ENCODE measurements at places on chromosomes 2 and 18. TPM values are rescaled to one million over a fixed set of nuclear protein-coding genes. Genes with fewer than 3 reads are reported as not detected.

The INHBB gene
- not detected for total RNA-seq

The SLC19A3 gene
- total RNA-seq: 0.96 TPM

DNA sequence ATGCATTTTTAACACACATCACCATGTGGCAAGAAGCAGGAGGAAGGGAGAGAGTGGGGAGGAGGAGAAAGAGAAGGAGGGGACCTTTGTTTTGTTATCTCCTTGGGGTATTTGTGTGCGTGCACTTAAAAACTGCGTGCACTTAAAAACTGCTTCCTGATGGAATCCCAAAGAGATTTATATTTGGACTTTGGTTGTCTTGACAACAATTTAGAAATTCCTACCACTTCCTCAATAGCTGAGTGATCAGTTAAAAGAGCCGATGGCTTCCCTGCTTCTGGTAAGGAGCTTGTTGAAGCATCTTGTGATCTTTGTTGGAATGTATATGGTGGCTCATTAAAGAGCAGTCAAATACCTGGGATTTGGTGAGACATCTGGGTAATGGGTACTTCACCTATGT is 4.5 kb downstream of the RAB31 start:
- no peak for DNase-seq

DNA sequence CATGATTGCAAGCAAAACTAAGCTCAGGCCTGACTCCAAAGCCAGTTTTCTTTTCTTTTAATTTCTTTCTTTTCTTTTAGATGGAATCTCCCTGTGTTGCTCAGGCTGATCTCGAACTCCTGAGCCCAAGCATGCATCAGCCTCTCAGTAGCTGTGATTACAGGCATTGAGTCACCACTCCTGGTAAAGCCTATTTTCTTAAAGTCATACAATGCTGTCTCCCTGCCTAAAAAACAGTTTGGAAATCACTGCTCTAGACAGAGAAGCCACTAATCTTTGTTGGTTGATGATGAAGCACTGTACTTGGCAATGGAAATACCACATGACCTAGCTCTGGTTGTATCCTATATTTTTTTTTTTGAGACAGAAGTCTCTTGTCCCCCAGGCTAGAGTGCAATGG is 33.1 kb upstream of the ZNF532 start:
- no peak for DNase-seq

DNA sequence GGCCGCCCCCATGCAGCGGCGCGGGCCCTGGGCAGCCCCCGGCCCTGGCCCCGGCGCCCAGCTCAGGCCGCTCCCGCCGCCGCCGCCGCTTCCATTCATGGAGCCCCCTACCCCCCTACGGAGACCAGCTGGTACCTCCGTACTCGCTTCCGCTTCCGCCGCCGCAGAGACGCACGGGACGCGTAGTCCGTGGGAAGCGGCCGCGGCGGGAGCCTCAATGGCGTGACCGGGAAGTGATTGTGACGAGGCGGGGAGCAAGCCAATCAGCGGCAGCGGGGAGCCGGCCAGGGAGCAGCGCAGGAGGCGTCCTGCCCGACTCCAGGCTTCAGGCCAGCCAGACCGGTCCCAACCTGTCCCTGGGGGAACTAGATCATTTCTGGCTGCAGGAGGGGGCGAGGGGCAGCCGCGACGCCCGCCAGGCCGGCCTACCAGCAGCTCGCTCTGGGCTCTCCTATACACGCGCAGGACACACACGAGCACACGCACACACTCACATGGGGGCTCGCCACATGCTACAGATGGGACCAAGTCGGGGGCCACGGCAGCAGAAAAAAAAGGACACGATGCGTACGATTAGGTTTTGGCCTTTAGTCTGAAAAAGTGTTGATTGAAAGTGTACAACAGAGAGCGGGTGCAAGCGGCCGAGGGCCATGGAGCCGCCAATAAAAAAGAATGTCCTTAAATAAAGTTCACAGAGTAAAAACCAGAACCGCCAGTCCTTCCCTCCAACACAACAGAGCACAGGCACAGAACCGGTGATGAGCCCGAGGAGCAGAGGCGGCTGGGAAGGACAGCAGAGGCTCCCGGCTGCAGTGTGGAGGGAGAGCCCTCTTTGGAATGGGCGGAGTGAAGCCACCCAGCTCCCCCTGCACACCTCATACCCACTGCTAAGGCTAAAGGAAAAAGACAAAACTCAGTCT is at the start of gene ZNF513:
Gene ZNF513 (minus strand): TSS at position 109 of the 920 bp plus-strand sequence. CDS start 208 bp downstream, outside the sequence.
- DNase-seq: peak; percentile 98

DNA sequence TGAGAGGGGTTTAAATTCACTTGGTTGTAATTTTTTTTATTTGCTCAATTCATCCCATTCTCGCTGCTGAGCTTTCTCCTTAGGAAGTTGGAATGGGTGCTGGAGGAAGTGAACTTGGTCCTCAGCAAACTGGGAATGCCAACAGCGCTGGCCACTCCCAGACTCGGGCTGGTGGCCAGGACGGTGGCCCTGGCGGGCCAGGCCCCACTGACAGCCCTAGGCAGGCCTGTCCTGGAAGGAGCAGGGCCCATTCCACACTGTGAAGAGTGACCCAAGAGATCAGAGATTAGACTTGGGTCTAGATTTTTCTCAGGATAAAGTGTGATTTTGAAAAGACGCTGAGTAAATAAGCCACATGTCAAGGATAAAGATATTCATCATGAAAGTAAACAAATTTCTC is 132.7 kb downstream of the HDAC4 start:
- no peak for DNase-seq

- no peak for DNase-seq
These were observed 6.9 kb upstream of the STAT1 start for GRCh38 chr2:191020742-191021381.

The RGPD3 gene
- total RNA-seq: 0.07 TPM

- DNase-seq: no peak
These were observed 316.0 kb upstream of the MEX3C start for GRCh38 chr18:51513517-51513916.

The CDCA7 gene
- total RNA-seq: 31.4 TPM

- no peak for DNase-seq
These were observed 536 bp downstream of the PDE1A start for GRCh38 chr2:182426082-182426917.

The IL1RN gene
- total RNA-seq: not detected

GRCh38 chr2:65128297-65129190 is 1.4 kb downstream of the RAB1A start:
- no peak for DNase-seq

DNA sequence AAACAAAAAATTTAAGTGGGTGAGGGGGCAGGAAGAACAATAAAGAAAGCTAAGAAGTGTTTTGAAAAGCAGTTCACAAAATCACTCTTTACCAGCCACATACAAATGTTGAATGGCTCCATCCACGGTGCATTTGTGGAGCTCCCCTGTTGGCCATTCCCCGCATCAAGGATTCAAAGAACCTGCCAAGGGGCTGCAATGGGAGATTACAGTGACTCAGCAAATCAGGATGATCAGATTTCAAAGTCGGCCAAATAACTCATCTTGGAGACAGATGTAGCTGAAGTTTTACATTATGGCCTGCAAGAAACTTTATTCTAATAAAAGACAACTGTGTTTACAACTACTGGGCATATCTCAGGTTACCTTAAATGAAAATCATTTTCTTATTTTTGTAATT is 26.9 kb downstream of the COL4A3 start:
- DNase-seq: peak; percentile 60

The FBXO41 gene
- total RNA-seq: 1.5 TPM

GRCh38 chr18:26405190-26405801 is 143.1 kb downstream of the KCTD1 start:
- peak; percentile 48 for DNase-seq

DNA sequence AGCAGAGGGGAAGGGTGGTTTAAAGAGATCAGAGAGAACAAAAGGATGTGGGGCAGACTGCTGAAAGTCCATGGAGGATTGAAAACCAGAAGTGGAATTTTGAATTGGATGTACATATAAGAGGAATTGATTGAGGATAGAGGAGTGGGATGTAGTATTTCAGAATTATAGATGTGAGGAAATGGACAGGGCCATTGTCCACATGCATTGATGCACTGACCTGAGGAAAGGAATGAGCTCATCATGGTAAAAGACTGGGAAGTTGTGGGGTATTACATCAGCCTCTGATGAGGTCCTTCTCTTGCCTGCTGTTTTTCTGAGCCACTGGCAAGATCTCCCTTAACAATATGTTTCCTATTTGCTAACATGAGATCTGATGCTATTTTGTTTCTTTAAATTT is 365.7 kb upstream of the FANCL start:
- DNase-seq: no peak

DNA sequence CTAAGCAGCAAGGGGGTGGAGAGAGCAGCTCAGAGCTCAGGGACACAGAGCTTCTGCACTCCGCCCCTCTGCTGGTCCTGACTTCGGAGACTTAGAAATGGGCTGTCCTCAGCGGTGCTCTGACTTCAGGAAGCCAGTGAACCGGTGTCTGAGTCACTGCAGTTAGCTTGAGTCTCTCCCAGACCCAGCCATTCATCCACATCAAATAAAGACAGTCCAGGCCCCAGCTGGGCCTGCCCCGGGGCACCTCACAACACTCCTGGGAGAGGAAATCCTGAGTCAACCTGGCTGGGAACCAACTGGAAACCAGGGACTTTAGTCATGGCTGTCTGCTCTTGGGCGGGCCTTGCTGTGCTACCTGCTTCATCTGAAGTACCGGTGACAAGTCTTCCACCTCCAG is 5.4 kb upstream of the ITGB6 start:
- DNase-seq: no peak

The ELOA2 gene
- total RNA-seq: not detected

DNA sequence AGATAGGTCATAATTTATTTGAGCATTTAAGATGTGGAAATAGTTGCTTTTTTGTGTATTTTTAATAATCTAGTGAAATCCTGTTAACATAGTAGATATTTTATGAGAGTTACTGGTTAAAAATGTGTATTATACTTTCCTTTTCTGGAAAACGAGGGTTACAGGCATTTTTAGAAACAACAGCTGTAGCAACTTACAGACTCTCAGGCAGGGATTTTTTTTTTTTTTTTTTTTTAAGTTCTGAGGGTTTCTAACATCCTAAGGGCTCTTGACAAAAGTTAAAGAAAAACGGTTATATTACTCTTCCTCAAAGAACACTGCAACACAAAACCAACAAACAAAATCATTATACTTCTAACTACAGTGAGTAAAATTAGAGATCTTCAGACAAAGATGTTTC is 205.9 kb downstream of the ACKR3 start:
- DNase-seq: no peak

DNA sequence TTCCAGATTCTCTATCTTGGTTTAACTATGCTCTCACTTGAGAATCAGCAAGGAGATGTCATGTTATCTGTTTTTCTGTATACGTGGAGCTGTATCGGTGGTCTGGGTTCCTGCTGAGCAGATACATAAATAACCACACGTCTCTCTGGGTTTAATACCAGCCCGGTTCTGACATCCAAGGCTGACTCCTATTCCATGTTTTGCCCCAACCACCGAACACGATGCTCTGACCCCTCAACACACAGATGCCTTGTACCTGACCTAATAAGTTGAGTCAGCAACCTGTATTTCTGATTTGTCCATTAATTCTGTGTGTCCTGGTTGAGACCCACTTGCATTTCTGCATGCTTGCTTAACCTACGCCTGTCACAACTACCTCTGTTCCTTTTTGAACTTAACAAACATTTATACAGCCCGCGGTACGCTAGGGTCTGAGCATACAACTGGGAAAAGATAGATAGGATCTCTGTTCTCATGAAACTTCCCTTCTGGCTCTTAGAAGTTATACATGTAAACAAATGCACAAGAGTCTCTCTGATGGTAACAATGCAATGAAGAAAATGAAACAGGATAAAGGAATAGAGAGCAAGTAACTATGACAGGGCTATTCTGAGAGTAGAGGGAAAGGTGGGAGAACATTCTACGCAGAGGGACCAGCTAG is 480.4 kb downstream of the PARD3B start:
- DNase-seq: no peak

- DNase-seq: no peak
These were observed 89.7 kb upstream of the RNF152 start for GRCh38 chr18:61982475-61982874.

DNA sequence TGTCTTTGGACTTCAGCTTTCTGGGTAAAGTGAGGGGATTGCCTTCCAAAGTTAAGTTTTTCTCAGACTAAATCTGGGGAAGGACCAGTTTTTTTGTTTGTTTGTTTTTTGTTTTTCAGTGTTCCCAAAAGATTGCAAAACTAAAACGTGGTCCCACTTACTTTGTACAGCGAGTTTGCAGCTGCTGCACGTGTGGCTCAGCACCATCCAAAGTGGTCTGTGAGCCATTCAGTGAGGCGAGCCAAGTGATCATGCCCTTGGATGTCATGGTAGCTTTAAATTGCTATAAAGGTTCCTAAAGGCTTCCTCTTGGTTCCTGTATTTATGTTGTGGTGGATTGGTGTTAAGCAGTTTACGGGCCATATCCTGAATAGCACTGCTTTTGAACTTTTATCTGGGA is 23.0 kb downstream of the TET3 start:
- DNase-seq: no peak

DNA sequence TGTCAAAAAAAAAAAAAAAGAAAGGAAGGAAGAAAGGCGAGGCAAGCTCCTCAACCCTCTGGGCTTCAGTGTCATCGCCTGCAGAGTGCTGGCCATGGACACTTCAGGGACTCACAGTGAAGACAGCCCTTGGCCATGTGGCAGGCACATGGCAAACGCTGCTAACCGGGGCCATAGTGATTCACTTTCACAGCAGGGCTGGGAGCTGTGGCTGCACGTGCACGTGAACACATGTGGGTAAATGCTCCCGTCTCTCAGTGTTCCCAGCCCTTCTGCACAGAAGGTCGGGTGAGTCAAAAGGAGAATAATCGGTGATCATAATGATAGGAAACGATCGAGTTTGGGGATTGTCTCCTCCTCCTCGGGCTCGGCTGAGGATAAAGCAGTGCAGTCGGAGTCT is 46.1 kb upstream of the UBE2F start:
- no peak for DNase-seq

GRCh38 chr2:28161466-28161865 is 231.2 kb upstream of the FOSL2 start:
- DNase-seq: no peak

DNA sequence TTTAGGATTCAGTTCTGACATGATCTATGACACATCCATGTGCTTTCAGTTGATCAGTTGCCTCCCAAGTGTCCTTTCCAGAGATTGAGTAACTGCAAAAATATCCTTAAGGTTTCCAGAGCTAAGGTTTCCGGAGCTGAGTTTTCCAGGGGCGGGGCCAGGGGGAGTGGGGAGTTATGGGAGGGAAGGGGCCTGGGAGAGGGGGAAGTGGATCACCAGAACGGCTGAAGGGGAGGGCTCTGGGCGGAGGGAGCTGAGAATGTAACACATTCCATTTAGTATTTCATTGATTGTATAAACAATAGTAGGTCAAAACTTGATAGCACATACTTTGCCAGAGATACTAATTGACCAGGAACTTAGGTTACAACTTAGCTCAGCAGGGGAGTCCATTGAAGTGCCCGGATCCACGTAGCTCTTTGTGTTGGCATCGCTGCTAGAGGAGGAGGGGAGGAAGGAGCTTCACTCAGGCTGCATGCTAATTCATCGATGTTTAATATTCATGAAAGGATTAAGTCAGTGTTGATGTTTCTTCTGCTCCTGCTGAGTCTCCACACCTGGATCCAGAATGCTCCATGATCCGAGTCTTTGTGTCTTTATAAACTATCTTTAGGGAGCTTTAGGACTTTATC is 289.8 kb downstream of the ALPK2 start:
- DNase-seq: peak; percentile 75

The NEU4 gene
- not detected for total RNA-seq

The SCN1A gene
- 2.7 TPM for total RNA-seq

The SRD5A2 gene
- not detected for total RNA-seq

The GKN1 gene
- total RNA-seq: not detected

Data from neural progenitor cell (in vitro differentiated cells).